Vein endothelial cell (primary cell): ENCODE measurements at places on chromosomes 2 and 18. TPM values are rescaled to one million over a fixed set of nuclear protein-coding genes. Genes with fewer than 3 reads are reported as not detected.

NTSR2 gene
- not detected in 2 replicates for total RNA-seq

COPS9 gene
- 89.4 and 116 TPM in 2 replicates for total RNA-seq

CTLA4 gene
- not detected in 2 replicates for total RNA-seq

TNFAIP6 gene
- total RNA-seq: not detected in 2 replicates

TEX44 gene
- not detected in 2 replicates for total RNA-seq

HNRNPA3 gene
- total RNA-seq: 44.4 and 56.6 TPM in 2 replicates

DNAJC5G gene
- total RNA-seq: 0.19 and 0.98 TPM in 2 replicates

LRRC30 gene
- total RNA-seq: not detected in 2 replicates

ACOXL gene
- not detected in 2 replicates for total RNA-seq

CYTIP gene
- not detected in 2 replicates for total RNA-seq

TANC1 gene
- 89.2 and 98.1 TPM in 2 replicates for total RNA-seq

TEKT4 gene
- total RNA-seq: not detected in 2 replicates

CCDC178 gene
- 0.65 and 1.8 TPM in 2 replicates for total RNA-seq

NOL4 gene
- total RNA-seq: 0.29 TPM in 1 of 2 replicates, not detected in the other

MORN2 gene
- total RNA-seq: 9.8 and 15.4 TPM in 2 replicates

CDH2 gene
- 5.8 and 7.5 TPM in 2 replicates for total RNA-seq

CCBE1 gene
- 1.3 and 3.3 TPM in 2 replicates for total RNA-seq

GALNT13 gene
- 2.0 and 2.3 TPM in 2 replicates for total RNA-seq

POTEI gene
- total RNA-seq: 0.33 and 0.48 TPM in 2 replicates

GLS gene
- total RNA-seq: 143 and 161 TPM in 2 replicates

C2orf66 gene
- total RNA-seq: under 0.01 and 0.38 TPM in 2 replicates
